Ecto neural progenitor cell (in vitro differentiated cells): ENCODE measurements at places on chromosomes 1 and 21.

GRCh38 chr21:33314111-33314510, 10.7 kb upstream of the IFNAR1 start:
- no peak for DNase-seq

GRCh38 chr1:219296430-219297355, 123.0 kb downstream of the LYPLAL1 start:
- DNase-seq, result no peak

- DNase-seq, result no peak
These were observed 16.9 kb upstream of the GNG12 start for GRCh38 chr1:67850151-67850551.

DNA sequence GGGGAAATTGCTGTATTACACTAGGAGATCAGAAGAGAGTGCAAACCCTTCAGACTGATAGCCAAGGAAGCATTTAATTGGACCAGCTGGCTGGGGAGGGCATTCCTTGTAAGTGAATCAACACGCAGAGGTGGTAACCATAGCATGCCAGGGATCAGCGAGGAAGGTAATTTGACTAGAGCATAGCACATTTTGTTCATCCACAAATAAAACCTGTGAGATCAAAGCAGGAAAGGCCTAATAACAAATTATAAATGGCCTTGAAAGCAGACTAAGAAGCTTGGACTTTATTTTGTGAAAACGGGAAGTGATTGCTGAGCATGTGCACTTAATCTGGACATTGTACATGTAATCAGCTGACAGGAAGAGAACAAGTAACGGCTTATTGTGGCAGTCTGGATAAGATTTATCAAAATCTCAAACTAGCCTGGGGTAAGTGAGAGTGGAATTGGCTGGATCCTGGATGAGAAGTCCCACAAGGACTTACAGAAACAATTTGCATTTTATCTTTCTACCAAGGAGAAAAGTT, 11.7 kb upstream of the CD55 start:
- no peak for DNase-seq

GRCh38 chr1:12094180-12094579, 31.1 kb downstream of the TNFRSF8 start:
- DNase-seq, result no peak

DNA sequence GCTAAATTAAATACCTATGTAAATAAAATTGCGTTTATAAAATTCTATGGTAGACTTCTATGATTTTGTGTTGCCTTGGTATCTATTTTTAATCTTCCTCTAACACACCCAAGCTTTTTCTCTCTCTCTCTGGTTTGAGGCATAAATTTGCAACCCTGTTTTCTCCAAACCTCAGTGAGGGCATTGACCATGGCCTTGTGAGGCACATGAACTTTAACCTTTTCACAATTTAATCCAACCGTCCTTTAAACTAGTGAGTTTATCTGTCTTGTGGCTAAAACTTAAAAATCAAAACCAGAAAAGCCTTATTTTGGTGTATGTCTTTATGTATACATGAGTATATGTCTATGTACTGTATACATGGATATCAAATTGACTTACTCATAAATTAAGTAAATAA, 746.6 kb upstream of the B3GALT2 start:
- DNase-seq, result no peak

- no peak for DNase-seq
These were observed 341.8 kb downstream of the USH2A start for GRCh38 chr1:216081445-216081844.

- no peak for DNase-seq
These were observed 20.9 kb downstream of the EPHX1 start for GRCh38 chr1:225830841-225831240.

DNA sequence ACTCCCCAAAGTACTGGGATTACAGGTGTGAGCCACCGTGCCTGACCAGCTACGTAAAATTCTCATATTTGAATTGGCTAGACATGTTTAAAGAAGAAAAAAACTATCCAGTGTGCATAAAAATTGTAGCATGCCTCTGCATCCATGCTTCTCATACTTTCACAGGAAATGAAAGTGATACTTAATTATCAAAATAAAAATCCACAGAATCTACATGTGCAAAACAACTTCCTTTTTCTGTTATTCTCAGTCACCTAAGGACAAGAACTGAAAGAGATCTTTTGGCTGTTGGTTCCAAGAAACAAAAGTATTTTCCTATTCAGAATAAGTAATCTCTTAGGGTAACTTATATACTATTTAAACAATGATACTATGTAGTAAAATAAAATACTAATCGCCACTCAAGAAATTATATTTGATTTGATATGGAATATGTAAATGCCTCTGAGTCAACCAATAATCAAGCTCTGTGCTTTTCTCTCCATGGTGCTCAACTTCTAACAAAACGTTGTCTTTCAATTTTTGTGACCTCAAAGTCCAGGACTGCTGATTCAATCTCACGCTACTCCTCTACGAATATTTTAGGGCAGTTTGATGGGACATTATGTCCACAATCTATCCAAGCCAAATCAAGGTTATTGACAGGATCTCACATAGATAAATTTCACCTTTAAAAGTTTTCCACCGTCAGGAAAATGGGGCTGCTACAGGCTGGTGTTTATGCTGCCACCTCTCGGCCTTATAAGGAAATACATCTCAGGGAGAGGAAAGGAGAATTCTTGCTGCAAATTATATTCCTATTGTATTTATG, 102.7 kb downstream of the ZNF281 start:
- no peak for DNase-seq

DNA sequence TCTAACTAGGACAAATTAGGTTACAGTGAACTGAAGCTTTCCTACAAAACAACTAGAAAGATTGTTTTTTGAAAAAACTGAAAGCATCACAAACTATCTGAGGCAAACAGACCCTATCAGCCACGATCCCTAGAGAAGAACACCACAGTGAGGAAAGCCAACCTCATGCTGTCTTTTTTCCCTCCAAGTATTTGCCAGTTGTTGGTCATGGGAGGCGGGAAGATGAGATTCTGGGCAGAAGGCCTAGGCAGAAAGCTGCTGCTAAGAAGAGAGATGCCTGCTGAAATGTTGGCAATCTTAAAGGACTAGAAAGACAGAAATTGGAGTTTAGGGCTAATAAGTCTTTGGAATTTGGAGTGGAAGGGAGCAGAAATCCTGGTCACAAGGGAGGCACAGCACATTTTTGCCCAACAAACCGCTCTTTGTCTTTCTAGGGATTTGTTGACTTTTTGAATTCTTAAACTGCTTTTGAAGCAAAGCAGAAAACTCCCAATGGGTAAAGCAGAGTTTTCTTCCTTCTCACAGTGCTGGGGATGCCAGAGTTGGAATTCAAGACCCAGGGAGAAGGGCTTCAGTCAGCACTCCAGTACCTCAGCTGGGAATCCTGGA, 83.9 kb downstream of the MT1HL1 start:
- no peak for DNase-seq

DNA sequence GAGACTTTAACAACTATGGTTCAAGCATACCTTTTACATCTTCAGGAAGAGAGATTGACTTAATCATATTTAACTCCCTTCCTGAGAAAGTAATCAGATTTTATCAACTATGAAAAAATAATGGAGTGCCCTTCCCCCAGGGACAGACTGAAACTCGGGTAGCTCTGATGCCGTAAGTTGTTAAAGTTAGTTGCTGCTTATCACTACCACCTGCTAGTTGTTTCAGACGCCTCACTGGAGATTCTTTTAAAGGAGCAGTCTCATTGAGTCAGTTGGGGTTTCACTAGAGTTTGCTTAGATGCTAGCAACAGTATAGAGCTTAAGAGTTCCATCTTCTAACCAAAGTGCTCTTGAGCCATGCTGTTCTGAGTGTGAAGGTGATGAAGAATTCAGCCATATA, 17.0 kb upstream of the TRAF5 start:
- no peak for DNase-seq

GRCh38 chr1:54768093-54768492, 3.8 kb upstream of the PARS2 start:
- no peak for DNase-seq

DNA sequence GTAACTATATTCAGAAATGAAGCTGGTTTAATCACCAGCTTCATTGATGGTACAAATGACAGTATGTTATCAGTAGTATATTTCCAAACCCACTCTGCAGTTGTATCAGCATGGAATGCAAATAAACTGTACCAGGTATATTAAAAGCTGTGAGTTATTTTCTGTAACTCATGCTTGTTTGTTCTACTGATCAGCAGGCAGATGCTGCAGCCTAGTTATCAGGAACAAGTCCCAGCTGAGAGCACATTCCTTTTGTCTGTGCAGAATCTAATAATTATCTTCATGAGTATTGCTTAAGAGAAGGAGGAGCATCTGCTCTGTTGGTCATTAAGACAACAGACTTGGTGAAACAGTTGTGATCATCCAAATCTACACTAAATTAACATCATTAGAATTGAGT, 1331.1 kb downstream of the MRPL39 start:
- DNase-seq, result no peak

GRCh38 chr1:168921629-168922028, 184.9 kb upstream of the ATP1B1 start:
- DNase-seq, result no peak

DNA sequence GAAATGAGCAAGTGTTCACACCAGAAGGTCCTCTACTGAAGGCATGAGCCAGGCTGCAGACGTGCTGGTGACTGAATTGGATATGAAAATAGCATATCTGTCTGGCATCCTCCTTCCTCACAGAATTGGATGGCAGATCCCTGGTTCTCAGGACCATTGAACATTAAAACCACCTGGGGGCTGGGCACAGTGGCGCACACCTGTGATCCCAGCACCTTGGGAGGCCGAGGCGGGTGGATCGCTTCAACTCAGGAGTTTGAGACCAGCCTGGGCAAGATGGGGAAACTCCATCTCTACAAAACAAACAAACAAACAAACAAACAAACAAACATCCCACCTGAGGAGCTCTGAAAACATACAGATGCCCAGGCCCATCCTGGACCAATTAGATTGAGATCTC, 23.4 kb downstream of the TEX35 start:
- DNase-seq, result no peak

GRCh38 chr1:118258975-118259374, 73.9 kb upstream of the SPAG17 start:
- DNase-seq, result no peak

DNA sequence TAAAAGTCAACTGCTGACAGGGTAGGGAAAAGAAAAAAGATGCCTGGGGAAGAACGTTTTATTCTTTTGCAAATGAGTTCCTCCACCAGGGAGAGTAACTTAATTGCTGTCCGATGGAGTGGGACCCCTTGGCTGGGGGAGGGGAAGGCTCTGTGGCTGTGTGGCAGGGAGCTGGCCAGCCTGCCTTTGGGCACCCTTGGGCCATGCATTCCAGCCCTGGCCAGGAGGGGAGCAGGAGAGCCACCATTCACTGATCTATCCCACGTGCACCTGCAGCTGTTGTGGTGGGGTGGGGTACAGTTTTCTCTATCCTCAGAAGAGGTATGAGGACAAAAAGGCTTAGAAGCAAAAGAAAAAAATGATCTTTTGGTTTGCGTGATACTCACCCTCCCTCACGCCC, 116.9 kb downstream of the KCNK1 start:
- DNase-seq, result no peak

- no peak for DNase-seq
These were observed 100.7 kb downstream of the PATJ start for GRCh38 chr1:61842863-61843514.

DNA sequence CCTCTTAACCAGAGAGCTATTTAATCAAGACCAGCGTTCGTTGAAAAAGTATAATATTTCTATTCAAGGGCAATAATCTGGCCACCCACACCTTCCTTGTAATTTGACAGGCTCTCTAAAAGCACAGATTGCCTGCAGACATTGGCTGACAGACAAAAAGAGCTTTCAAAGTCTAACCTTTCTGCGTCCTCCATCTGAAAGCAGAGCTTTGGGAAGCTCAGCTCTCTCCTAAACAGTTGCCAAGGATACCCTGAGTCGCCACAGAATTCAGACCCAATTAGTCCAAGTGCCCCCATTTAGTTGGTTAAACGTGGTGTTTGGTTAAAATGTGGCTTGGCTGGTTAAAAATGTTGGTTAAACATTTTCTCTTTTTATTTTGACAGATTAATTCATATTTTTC, 33.7 kb upstream of the PLA2G2C start:
- no peak for DNase-seq

- no peak for DNase-seq
These were observed 20.4 kb downstream of the SLC16A1 start for GRCh38 chr1:112935461-112936111.

GRCh38 chr21:33317145-33317544, 7.6 kb upstream of the IFNAR1 start:
- no peak for DNase-seq

DNA sequence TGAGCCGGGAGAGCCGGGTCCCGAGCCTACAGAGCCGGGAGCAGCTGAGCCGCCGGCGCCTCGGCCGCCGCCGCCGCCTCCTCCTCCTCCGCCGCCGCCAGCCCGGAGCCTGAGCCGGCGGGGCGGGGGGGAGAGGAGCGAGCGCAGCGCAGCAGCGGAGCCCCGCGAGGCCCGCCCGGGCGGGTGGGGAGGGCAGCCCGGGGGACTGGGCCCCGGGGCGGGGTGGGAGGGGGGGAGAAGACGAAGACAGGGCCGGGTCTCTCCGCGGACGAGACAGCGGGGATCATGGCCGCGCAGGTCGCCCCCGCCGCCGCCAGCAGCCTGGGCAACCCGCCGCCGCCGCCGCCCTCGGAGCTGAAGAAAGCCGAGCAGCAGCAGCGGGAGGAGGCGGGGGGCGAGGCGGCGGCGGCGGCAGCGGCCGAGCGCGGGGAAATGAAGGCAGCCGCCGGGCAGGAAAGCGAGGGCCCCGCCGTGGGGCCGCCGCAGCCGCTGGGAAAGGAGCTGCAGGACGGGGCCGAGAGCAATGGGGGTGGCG, 371 bp downstream of the ARID1A start:
- DNase-seq, result no peak

DNA sequence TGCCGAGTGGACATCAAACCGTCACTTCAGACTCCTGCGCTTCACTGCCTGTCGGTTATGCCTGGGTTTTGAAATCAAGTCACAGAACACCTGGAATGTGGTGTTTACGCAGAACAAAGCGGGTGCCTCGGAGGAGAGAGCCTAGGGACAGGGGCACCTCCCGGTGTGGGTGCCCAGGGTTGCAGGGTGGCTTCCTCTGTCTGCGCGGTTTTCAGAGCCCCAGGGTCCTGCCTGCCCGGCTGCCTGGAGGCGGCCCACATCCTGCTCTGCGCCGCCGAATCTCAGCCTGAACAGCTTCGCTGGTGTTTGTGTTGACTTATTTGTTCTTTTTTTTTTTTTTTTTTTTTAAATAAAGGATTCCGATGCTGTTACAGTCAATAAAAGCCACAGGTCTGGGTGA, 113.5 kb upstream of the COL6A1 start:
- DNase-seq, result no peak
